ENCODE measurements at places on chromosomes 3 and 15.

DNA sequence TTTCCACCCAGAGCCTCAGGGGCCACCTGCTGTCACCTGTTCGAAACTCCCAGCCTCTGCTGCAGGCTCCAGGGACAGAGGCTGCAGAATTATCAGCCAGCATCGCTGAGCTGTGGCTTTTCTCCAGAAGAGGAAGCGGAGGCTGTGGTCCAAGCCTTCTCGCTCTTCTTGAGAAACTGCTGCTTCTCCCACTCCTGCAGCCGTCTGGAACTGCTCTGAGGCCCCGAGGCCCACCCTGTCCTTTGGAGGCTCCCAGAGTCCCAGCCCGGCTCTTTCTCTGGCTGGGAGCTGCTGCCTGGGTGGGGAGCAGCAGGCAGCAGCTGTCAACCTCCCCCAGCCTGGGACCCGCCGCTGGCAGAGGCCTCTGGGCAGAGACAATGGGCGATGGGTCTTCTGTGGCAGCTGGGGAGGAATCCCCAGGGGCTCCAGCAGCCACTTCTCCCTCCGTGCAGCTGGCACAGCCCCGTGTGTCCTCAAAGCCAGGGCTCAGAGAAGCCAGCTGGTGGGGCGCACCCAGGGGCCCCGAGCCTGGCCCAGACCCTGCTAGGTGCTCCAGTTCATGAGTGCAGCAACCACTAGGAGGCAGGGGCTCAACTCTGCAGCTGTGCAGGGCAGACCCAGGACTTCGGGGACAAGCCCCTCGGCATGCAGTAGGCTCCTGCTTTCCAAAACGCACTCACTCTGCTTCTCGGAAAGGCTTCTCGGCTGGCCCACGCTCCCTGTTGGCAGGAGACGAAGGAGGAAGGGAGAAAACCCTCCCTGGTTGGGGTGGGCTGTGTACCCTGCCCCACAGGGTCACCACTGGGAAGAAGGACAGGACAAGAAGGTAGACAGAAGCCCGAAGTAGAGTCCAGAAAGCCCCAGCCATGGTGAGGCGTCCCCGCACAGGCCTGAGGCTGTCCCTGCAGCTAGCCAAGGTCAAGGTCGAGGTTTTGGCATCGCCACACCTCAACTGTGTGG, 49.9 kb upstream of the FURIN start:
- DNase-seq, result peak; percentile 99

DNA sequence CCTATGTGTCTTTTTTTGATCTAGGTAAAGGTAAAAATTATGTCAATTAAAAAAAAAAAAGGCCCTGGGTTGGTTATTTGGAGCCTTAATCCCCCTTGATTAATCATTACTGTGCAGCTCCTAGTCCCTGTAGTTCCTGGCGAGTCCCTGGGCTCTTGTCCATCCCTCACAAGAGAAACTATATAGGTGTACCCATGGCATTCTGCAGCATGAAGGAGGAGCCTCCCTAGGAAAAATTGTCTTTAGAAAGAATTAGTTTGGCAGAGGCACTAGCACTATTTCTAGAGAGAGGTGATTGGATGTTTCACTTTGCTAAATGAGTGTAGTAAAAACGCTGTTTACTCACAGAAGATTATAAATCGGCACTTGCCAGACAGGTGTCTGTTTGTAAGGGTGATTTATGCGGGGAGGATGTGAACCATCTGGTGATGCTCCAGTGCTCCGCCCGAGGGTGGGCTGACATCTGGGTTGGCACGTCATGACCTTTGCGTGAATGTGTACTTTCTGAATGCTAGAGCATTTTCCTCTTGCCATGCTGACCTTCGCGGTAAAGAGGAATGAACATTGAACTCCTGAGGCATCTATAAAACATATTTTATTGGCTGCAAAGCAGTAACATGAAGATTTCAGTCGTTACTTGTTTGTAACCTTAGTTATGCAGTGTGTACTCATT, 12.6 kb downstream of the PLCL2 start:
- no peak for DNase-seq

GRCh38 chr3:125437631-125438435, 62.7 kb upstream of the ZNF148 start:
- peak; percentile 44 for DNase-seq

GRCh38 chr3:168094877-168095610, 680 bp downstream of the GOLIM4 start:
- DNase-seq, result peak; percentile 84

DNA sequence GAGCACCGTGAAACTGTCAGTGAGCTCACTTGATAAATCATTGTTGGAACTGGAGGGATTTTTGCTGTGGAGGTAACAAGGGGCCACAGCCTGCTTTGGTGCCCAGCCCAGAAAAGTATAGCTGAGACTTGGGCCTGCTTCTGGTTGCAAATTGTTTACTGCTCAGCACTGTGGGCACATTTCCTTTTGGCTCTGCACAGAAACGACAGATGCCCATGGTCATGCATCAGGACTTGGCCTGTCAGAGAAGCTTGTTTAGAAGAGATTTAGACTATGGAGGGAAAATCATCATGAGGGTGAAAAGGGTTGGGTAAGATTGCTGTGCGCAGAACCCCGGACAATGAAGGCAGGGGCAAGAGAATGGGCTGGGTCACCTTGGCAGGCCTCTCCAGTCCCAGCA, 286.1 kb upstream of the CTNNB1 start:
- DNase-seq, result no peak

GRCh38 chr3:109927726-109928125, 590.4 kb upstream of the DPPA4 start:
- DNase-seq, result no peak

GRCh38 chr3:167829071-167829470, 93.5 kb downstream of the SERPINI1 start:
- DNase-seq, result no peak

GRCh38 chr3:168517249-168518071, 421.7 kb upstream of the GOLIM4 start:
- no peak for DNase-seq

GRCh38 chr3:159950156-159950898, 38.3 kb upstream of the IL12A start:
- DNase-seq, result peak; percentile 9

GRCh38 chr15:38186507-38186906, 66.1 kb upstream of the SPRED1 start:
- no peak for DNase-seq

- peak; percentile 17 for DNase-seq
Measured at GRCh38 chr3:50503504-50504342, at the start of gene CACNA2D2. CACNA2D2 (minus strand) TSS chr3:50503634; CDS start chr3:50503423, 211 bp downstream.

GRCh38 chr3:195165265-195165609, 105.7 kb downstream of the XXYLT1 start:
- no peak for DNase-seq

DNA sequence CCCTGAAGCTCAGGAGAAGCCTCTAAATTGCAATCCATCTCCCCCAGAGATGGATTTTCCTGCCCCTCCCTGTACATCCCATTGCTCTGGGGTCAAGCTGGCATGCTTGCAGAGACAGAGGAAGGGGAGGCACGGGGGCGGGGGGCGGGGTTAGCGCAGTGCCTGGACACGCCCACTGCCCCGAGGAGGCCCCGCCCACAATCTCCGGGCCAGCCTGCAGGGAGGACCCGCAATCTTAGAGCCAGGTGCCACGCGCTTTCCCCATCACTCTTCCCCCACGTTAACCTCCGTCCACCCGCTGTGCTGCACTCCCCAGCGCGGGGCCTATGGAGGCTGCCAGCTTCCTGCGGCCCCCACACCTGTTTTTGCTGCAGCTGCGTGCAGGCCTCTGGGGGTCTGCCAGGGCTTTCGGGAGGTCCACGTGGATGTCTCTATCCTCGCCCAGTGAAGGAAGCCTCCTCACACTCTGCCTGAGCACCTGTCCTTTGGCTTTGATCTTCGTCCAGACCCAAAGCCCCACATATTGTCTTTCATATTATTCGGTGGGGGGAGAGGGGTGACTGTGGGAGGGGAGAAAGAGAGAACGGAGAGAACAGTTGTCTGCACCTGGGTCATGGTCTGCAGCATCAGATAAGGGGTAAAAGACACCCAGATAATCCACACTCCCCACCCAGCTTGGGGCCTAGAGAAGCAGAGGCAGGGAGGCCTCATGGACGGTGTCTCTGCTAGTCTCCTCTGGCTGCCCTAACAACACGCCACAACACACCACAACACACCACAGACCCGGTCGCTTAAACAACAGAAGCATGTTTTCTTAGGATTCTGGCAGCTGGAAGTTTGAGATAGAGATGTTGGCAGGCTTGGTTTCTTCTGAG, 118.0 kb upstream of the MEF2A start:
- no peak for DNase-seq

DNA sequence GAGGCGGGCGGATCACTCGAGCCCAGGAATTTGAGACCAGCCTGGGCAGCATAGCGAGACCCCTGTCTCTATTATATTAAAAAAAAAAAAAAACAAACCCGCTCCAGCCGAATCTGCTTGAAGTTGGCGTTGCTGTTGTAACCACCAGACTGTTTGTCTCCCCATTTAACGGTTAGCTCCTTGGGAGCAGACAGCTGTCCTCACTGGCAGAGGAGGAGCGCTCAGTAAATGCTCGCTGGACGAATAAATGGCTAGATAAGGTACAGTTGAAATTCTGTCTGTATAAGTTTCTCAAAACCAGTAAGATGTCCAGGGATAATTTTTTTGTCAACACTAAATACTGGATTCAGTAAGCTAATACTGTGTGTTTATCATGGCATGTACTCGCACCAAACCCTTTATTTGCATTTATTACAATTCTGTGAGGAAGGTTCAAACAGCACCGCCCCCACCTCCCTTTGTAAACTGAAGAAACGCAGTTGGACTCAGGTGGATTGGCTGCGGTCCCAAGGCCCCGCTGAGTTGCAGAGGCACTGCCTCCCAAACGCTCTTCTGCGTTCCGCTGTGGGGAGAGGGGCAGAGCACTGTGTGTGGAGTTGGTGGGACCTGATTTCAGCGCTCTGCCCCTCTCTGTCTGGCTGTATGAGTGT, 1.1 kb downstream of the RCCD1 start:
- DNase-seq, result no peak

DNA sequence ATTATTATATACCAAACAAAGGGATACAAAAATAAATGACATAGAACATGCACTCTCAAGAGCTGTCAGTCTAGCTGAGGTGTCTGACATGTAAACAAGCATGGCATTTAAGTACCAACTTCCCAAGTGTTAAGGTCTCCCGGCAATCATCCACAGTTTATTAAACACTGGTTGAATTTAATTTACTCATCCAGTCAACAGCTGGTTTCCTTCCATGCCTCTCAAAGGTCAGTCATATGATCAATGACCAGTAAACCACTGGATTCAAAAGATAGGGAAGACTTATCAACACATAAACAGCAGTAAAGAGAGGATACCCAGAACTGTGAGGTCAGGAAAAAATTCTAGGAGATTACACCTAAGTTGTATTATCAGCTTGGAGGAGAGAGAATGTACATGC, 80.4 kb downstream of the ADAM10 start:
- DNase-seq, result no peak

DNA sequence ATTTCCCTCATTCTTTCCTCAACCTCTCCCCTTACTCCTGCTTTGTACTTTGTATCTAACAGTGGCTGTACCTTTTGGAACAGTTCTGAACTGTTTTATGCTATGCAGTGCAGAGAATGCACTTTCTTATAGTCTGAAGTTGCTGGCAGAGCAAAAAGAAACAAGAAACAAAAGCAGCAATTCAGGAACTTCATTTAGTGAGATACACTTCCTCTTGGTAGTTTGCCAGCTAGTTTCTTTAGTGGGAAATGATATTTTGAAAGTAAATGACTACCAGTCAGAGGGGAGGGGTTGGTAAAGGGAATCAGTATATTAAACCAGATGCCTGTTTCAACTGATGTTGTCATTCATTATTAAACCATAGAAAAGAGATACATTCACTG, 55.0 kb upstream of the CHD2 start:
- DNase-seq, result peak; percentile 88

GRCh38 chr3:157175691-157176507, 16.0 kb upstream of the CCNL1 start:
- DNase-seq, result peak; percentile 26

- no peak for DNase-seq
Measured at GRCh38 chr3:98587654-98588053, 5.8 kb downstream of the CPOX start.

GRCh38 chr3:182239316-182239715, 527.6 kb downstream of the SOX2 start:
- no peak for DNase-seq

DNA sequence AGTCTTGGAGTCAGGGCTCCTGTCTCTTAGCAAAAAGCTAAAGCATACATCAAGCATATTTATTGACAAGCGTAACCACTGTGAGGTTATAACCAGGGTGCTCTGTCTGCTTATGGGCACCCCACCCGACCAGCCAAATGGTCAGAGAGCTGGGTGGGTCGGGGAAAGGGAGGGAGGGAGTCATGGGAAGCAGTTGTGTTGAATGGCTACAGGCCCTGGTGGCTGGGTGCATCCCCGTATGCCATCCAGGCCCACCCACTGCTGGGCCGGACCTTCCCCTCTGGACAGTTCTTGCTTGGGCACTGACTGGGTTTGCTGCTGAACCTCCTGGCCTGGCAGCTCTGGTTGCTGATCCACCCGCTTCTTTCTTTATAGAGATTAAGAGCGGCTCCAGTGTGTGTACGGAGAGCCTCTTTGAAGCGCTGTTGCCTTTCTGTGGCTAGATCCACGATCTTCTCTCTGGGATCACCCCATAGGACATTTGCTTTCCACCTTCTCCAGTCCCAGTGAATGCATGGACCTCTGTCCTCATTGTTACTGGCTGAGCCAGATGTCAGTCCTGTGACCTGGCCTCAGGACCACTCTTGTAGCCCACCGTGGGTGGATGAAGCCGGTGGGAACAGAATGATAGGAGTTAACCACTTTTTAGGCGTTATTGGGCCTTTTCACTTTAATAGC, 59.6 kb downstream of the SMAD3 start:
- no peak for DNase-seq

DNA sequence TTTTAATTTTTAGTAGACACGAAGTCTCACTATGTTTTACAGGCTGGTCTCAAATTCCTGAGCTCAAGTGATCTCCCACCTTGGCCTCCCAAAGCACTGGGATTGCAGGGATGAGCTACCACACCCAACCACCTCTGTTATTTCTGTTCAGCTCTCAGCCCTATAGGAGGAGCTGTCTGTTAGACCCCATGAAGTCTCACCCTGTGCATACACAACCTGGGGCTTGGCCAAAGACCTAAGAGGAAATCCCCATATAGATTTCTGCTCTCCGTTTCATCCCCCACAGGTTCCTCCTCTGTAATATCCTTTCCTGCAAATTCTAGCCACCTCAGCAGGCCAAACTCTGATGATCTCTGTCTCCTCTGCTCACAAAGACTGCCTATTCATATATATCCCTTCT, 56.6 kb upstream of the CTDSPL2 start:
- DNase-seq, result no peak

DNA sequence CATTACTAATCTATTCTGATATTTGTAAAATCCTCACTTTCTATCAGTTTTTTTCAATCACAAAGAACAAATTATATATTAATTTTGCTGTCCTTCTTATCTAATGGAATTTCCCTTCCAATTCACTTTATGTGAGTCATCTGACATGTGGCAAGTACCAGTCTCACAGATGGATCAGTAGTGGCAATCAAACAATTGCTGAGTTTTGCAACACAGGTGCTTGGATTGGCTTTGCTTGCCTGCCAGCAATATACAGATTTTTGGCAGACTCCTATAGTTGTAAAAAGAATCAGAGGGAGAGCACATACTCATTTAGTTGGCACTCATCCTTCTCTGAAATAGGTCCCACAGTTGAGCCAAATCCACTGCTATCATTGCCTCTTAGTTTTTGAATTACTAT, 83.7 kb downstream of the BCHE start:
- DNase-seq, result no peak

- no peak for DNase-seq
Measured at GRCh38 chr3:149920119-149920518, 50.6 kb downstream of the PFN2 start.

Measured in NB4 (cell line).